Activated CD4-positive, alpha-beta T cell treated with anti-CD3 and anti-CD28 coated beads, Interleukin-2, amount 50 U/mL, for 1 hour (primary cell): ENCODE measurements at places on chromosomes 11 and 22.

GRCh38 chr22:39712751-39713525, 142.4 kb downstream of the CACNA1I start:
- DNase-seq, result no peak

GRCh38 chr11:134441281-134441680, 29.2 kb upstream of the B3GAT1 start:
- no peak for DNase-seq

- DNase-seq, result no peak
Observed at GRCh38 chr11:19218786-19219460, 17.1 kb upstream of the CSRP3 start.

GRCh38 chr22:30436196-30436595, 10.6 kb downstream of the MTFP1 start:
- DNase-seq, result no peak

- DNase-seq, result no peak
Observed at GRCh38 chr11:957212-957920, 31.7 kb downstream of the AP2A2 start.

- DNase-seq, result no peak
Observed at GRCh38 chr22:21029486-21030025, 2.8 kb downstream of the SLC7A4 start.

- DNase-seq, result no peak
Observed at GRCh38 chr22:41178425-41178975, 26.6 kb upstream of the L3MBTL2 start.

- DNase-seq, result no peak
Observed at GRCh38 chr22:47795477-47796127, 1033.2 kb downstream of the TBC1D22A start.

DNA sequence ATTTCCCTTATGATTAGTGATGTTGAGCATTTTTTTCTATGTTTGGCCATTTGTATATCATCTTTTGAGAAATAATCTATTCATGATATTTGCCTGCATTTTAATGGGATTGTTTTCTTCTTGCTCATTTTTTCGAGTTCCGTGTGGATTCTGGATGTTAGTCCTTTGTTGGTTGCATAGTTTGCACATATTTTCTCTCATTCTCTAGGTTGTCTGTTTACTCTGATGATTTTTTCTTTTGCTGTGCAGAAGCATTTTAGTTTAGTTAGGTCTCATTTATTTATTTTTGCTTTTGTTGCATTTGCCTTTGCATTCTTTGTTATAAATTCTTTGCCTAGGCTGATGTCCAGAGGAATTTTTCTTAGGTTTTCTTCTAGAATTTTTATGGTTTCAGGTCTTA, 87.3 kb downstream of the METTL15 start:
- no peak for DNase-seq

DNA sequence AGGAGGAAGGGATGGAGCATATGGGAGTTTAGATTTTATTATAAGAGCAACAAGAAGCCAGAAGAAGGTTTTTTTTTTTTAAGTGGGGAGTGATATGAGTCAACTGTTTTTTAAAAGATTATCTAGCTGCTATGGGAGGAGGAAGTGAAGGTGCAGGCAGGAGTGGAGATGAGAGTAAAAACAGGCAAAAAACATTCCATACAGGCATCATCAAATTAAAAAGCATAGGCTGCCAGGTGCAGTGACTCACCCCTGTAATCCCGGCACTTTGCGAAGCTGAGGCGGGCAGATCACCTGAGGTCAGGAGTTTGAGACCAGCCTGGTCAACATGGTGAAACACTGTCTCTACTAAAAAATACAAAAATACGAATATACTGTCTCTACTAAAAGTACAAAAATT, 368.4 kb upstream of the MTNR1B start:
- no peak for DNase-seq

DNA sequence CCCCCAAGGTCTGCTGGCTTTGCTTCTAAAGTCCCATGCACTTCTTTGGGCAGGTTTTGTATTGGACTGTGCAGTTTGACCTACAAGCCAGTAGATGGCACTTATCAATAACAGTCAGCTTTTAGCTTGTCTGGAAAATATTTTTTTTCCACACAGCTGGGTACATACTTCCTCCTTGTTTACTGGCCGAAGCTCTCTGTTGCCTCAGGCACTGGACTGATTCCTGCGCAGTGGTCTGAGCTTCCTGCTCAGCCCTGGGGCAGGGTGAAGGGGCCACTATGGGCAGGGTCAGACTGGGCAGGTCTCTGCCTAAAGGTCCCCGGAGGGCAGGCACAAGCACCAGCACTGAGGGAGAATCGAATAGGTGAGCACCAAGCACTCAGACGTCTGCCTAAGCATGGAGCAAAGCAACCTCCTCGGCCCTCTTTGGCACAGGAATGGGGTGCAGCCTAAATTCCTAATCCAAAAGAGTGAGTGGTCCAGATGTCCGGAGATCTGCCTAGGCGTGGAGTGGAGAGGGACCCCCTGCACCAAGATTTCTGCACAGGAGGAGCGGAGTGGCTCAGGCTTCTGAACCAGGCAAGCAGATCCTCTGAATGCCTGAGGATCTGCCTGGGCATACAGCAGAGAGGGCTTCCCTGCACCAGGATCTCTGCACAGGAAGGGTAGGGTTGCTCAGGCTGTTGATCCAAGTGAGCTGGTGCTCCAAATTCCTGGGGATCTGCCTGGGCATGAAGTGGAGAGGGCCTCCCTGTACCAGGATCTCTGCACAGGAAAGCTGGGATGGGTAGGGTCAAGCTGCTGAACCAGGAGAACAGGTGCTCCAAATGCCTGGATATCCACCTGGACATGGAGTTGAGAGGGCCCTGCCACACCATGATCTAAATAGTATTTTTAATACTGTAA, 105.9 kb upstream of the C11orf58 start:
- DNase-seq, result no peak

- no peak for DNase-seq
Observed at GRCh38 chr11:6927030-6927617, 898 bp downstream of the ZNF215 start.

GRCh38 chr11:37544491-37544890, 946.5 kb upstream of the RAG2 start:
- no peak for DNase-seq

- peak; percentile 23 for DNase-seq
Observed at GRCh38 chr22:39236321-39237317, 8.2 kb downstream of the PDGFB start.

DNA sequence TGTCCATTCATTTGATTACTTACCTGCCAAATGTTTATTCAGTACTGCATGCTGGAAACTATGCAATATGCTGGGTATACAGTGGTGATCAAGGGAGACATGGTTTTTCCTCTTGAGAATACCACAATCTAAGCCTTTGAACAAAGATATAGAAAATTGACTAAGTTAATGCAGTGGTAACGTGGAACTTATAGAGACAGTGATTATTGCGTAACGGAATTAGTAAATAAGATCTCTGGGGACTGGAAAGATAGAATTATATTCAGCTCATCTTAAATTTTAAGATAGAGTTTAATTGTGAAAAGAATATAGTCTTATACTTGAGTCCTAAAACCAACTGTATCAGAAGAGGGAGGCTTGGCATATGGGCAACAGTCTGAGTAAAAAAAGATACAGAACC, 129.5 kb downstream of the UVRAG start:
- no peak for DNase-seq

DNA sequence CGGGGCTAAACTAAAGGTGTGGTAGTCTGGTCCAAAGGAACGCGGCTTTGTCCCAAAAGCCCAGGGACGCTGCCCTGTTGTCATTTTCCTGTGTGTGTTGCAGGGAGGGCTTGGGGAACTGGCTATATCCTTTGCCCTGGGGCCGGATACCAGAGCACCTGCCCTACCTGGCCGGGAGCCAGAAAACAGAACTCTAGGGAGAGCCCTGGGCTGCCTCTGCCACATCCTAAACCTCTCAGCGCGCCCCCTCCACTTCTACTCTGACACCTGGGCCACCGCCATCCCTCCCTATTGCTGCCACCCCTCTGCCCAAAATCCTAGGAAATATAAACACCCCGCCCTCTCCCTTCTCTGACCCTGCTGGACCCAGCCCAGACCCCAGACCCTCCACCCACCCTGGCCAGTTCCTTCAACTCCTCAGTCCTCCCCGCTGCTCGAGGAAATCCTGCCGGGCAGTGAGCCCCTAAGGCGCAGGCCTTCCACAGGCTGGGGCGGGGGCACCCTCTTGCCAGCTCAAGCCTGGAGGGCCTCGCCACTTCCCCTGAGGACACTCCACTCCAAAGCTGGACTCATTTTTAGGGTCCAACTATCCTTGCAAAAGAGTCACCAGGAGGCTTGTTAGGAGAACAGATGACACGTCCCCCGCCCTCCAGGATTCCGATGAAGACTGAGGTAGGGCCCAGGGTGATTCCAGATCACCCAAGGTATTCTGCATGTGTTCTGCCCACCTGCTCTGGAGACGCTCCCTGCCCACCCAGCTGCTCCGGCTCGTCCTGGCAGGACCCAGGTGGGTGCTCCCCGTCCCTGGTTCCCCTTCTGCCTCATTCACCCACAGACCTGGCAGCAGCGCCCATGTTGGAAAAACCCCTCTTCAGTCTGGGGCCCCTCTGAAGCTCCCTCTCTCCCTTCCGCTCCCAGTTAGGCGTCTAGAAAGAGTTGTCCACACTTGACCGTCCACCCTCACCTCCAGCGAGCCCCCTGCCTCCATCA, 12.2 kb downstream of the KCTD17 start:
- no peak for DNase-seq

DNA sequence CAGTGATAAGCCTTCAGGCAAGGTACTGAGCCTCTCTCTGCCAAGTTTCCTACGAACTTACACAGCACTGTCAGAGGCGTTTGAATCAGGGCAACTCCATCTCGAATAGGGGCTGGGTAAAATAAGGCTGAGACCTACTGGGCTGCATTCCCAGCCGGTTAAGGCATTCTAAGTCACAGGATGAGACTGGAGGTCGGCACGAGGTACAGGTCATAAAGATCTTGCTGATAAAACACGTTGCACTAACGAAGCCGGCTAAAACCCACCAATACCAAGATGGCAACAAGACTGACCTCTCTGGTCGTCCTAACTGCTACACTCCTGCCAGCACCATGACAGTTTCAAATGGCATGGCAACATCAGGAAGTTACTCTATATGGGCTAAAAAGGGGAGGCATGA, 20.4 kb upstream of the POGLUT3 start:
- no peak for DNase-seq

DNA sequence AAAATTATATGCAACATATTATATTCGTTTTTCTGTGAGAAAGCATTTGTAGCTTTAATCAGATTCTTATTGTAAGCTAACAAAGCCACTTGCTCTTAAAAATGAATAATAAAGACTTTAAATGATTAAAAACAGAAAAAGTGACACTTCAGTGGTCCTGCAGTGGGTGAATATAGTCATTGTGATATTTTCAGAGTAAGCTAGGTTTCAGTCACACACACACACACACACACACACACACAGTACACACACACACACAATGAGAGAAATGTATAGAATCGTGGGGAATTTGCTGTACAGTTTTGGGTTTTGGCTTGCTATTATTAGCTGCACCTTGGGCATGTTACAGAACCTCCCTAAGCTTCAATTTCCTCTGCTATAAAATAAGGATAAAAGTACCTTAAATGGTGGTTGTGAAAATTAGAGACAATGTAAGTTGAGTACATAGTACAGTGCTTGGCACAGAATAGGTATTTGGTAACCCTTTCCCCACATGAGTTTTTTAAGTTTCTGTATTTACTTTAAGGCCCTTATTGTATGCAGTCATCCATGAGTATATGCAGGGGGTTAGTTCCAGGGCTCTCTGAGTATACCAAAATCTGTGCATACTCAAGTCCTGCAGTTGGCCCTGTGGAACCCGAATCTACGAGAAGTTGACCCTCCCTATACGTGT, 39.8 kb downstream of the CSTPP1 start:
- no peak for DNase-seq

GRCh38 chr11:122847466-122847865, 9.2 kb downstream of the CRTAM start:
- no peak for DNase-seq

- DNase-seq, result no peak
Observed at GRCh38 chr11:131668500-131669400, 298.3 kb downstream of the NTM start.

DNA sequence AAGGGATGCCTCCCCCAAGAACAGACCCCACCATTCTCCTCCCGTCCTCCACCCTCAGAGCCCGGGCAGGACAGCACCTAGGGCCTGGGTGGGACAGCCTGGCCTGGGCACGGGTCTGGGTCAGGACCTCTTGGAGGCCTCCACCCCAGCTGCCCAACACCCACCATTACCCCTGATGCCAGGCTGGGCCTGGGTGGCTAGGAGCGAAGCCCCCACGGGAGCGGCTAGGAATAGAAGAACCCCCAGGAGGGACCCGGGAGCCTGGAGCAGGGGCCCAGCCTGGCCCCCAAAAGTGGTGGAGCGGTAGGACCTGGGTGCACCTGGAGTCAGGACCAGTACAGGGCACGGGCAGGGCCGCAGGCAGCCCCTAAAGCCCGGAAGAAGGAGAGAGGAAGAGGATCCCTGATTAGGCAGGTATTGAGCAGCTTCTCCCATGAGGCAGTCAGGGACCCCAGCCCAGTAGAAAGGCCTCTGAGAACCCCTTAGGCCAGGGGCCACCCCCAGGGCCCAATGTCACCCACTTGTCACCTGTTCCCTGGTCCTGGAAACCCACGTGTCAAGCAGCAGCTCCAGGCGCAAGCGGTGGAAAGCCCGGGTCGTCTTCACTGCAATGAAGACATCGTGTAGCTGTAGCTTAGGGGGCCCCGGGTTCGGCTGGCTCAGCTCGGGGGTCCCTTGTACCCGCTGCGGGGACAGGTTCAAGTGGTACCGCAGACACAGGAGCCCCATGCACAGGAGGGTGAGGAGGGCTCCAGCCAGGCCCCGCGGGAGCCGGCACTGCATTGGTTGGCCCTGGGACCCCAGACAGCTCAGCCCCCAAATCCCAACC, 575 bp downstream of the MFNG start:
- DNase-seq, result peak; percentile 16

- no peak for DNase-seq
Observed at GRCh38 chr11:93236741-93237675, 39.2 kb upstream of the SLC36A4 start.

DNA sequence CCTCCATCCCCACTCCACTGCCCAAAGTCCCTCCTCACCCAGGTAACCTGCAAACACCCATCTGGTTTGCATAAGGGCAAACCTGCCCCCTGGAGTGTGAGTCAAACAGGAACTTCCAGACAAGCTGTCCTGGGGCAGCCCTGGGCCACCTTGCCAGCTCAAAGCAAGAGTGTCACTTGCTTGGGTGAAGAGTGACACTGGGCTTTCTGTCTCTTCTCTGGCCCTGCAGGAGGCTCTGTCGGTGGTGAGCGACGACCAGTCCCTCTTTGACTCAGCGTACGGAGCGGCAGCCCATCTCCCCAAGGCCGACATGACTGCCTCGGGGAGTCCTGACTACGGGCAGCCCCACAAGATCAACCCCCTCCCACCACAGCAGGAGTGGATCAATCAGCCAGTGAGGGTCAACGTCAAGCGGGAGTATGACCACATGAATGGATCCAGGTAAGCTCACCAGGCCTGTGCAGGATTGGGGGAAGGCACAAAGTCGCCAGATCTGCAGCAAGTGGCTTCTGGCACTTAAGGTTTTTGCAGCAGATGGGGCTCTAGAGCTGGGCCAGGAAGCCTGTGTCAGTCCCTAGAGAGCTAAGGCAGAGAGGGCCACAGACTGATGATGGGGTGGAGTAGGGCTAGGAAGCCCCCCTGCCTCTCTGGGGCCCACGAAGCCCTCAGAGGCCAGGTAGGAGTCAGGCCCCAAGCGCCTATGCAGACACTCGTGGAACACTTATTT, 64.2 kb downstream of the FLI1 start:
- DNase-seq, result no peak

- no peak for DNase-seq
Observed at GRCh38 chr11:88039476-88040147, 135.6 kb downstream of the RAB38 start.
